Renal cortex interstitium (tissue), 15 donors: ENCODE measurements at places on chromosomes 2 and 18. TPM values are rescaled to one million over a fixed set of nuclear protein-coding genes. Genes with fewer than 3 reads are reported as not detected.

KLHL29 gene
- 14.6 TPM for polyA plus RNA-seq

AOX1 gene
- 2.4 TPM for polyA plus RNA-seq

ABCG5 gene
- 0.55 TPM for polyA plus RNA-seq

MYO5B gene
- 27.1 TPM for polyA plus RNA-seq

DNA sequence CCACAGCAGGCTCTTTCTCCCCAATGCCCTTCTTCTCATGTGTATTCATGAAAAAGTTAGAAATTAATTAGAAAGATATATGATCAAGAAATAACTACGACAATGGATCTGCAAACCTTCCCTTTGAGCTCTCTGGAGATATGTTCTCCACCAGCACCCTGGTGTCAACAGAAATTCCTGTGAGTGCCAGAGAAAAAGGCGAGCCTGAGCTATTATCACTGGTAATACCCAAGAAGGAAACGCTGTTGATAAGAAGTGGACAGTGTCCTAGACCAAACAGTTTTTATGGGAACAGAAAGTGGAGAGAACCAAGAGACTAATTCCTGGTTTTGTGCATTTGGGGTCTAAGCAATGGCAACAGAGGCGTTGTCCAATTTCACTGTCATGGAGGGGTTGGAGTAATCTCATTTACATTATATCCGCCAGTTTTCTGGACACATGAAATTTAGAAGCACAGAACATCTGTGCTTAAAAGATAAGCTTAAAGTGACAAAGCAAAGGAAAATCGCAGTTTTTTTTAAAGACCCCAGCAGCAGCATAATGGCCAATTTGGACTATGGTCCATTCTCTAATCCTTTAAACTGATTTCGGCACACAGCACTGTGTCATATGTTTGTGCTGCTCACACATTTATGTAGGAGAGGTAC is 47.2 kb upstream of the CDC42EP3 start:
- DNase-seq: no peak

GRCh38 chr2:201188449-201188848 is 5.5 kb downstream of the CASP10 start:
- DNase-seq: no peak

GRCh38 chr2:20054931-20055330 is 3.5 kb upstream of the LAPTM4A start:
- DNase-seq: no peak
